Tibial nerve (tissue), 4 donors: ENCODE measurements at places on chromosomes 4 and X. TPM values are rescaled to one million over a fixed set of nuclear protein-coding genes. Genes with fewer than 3 reads are reported as not detected.

The FHL1 gene
- total RNA-seq, result 749 TPM

The ITIH6 gene
- total RNA-seq, result not detected

The TBL1X gene
- 12.2 TPM for total RNA-seq

The GPRIN3 gene
- total RNA-seq, result 4.5 TPM

- peak; percentile 78 for DNase-seq
These were observed 25.5 kb downstream of the UTP14A start for GRCh38 chrX:129931411-129932015.

DNA sequence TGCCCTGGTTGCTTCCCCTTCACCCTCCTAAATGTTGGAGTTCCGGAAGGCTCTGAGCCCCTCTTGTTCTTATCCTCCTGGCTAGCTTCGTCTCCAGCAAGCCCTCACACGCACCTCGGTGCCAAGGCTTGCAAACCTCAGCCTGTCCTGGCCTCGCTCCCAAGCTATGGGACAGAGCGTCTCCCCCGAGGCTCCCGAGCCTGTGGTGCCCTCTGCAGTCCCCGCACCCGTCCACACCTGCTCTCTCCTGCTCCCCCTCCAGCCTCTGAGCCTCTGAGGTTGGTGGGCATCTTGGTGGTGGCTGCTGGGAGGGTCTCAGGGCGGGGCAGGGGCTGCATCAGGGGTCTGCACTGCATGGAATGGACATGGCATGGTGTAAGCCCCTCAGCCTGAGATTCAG is 63.2 kb downstream of the TRMT44 start:
- DNase-seq, result no peak

GRCh38 chr4:1958276-1959103 is 50.3 kb downstream of the NELFA start:
- DNase-seq, result no peak

- DNase-seq, result no peak
These were observed 823.2 kb downstream of the CCSER1 start for GRCh38 chr4:90950385-90950841.
